Stimulated activated CD4-positive, alpha-beta T cell treated with anti-CD3 and anti-CD28 coated beads, Interleukin-12 subunit alpha, Interleukin-12 subunit beta, amount 100 ng/mL, for 24 hours (primary cell): ENCODE measurements at places on chromosomes 2 and 18.

DNA sequence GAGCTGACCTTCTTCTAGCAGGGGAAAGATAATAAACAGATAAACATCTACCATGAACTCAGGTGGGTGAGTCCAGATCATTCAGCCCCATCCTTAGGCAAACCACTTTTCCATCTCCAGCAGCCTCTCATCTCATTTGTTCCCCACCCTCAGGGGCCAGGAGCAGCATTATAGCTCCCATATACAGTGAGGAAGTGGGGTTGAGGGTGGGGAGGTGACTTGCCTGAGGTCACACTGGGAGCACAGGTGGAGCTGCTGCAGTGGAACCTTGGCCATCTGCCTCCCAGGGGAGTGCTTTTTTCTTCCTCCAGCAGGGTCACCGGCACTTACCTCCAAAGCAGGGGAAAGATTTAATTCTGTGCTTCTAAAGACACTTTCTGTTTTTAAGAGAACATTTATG is 212.5 kb upstream of the SMAD2 start:
- DNase-seq: no peak

- DNase-seq: no peak
Observed at GRCh38 chr2:97758131-97758705, 44.8 kb downstream of the ZAP70 start.

DNA sequence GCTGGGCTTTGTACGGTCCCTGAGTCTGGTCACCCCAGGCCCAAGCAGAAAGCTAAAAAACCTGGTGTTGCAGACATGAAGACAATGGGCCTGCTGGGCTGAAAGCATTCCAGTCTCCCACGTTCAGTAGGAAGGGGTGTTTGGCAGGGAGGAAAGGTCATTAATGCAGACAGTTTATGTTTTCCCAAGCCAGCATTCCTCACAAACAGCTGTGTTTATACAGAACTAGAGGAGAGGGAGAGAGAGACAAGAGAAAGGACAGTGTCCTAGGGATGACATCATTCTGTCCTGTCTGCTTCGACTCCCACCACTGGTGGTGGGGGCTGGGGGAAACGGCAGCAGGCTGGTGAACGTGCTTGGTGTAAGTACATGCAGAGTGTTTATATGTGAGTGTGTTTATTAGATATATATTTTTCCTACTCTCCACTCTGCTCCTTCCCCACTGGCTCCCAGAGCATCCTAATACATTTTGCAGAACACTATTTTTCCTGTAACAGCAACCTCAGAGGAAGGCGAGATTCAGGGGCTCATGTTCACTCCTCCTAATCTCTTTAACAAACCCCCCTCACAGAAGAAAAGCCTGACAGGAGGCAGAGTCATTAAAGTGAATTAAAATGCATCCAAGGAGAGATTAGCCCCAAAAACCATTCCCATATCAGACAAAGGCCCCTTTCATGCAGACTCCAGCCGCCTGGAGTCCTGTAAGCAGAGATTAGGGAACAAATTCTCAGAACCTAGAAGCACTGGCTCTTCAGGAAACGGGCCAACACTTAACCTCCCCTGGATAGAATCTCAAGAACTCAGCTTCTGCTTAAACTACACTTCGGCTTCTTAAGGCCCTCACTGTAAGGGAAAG is 380.4 kb downstream of the TNS1 start:
- no peak for DNase-seq

- no peak for DNase-seq
Observed at GRCh38 chr2:144229296-144229695, 290.6 kb downstream of the ZEB2 start.

DNA sequence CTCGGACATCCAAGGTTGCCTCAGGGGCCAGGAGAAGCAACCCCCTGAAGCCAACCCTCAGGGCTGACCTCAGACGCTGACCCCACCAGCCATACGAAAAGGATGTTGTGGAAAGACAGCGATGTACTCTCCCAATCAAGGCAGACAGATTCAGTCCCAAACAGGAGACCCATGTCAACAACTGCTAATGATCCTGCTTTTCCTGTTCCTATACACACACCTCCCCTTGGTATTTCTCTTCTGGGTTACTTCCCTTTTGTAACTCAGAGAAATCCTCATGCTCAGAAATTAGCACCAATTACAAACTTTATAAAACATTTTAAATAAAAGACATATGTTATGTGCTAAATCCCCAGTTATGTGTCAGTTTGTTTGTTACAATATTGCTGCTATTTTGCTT is 120.8 kb downstream of the PID1 start:
- DNase-seq: no peak

DNA sequence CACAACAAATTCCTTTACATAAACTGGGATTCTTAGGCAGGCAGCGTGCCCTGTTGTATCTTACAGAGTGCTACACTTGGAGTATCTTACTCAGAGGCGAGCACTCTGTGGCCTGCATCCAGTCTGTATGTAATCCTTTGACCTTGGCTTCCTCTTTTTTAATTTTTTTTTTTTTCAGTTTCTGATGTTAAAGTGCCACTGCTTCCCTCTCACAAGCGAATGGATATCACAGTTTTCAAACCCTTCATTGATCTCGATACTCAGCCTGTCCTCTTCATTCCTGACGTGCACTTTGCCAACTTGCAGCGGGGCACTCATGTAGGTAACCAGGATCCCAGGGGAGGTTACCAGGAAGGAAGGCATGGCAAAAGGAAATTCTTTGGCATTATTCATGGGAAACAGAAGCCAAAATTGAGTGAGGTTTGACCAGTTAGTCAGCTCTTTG is 40.4 kb downstream of the GRHL1 start:
- DNase-seq: no peak
